ENCODE measurements at places on chromosomes 6 and 20.

- peak; percentile 81 for DNase-seq
Observed at GRCh38 chr6:170279977-170280688, 10.7 kb downstream of the DLL1 start.

DNA sequence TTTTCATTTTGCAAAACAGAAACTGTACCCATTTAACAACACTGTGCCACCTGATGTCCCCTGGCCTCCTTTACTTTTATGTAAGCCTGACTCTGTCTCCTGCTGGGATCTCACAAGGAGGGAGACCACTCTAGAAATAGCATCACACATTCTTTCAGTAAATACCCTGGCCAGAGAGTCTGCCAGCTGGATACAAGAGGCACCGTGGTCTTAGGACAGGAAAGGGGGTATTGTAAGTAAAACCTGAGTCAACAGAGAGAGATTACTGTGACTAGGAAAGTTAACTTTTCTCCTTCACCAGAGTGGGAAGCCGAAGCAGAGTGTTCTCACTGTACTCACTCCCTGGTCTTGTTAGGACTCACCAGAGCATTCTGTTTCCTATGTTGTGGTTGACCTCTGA, 27.8 kb downstream of the CMTR1 start:
- DNase-seq, result no peak

- DNase-seq, result no peak
Observed at GRCh38 chr6:167696296-167696695, 130.4 kb upstream of the AFDN start.

DNA sequence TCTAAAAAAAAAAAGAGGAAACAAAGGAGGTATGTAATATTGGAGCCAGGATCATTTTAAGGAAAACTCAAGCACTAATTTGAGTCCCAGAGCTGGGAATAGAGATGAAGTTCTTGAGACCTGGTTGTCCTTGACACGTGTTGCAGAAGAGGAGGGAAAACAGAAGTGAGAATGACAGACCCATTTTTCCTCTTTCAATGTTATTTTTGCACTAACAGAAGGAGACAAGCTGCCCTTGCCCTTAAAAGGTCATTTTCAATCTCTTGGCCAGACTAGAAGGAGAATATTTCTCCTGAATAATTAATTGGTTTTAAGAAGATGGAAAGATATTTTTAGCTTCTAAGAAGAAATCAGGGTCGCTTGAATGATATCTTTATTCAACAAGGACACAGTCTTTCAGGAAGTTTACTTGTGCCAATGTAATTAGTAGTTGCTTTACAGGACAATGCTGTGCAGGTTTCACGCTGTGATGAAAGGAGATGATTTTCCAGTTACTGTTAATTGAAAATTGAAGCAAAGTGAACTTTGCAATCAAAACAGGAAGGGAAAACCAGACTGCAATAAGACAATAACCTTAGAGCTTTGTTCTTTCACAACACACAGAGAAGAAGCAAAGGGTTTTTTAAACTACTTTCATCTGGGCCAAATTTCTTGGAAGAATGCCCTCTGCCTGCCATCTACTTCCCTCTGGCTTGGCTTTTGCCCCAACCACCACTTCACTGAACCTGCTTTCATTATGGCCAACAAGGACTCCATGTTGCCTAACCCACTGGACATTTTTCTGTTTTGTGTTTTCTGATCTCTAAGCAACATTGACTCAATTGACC, 107.8 kb upstream of the SHLD1 start:
- DNase-seq, result no peak

DNA sequence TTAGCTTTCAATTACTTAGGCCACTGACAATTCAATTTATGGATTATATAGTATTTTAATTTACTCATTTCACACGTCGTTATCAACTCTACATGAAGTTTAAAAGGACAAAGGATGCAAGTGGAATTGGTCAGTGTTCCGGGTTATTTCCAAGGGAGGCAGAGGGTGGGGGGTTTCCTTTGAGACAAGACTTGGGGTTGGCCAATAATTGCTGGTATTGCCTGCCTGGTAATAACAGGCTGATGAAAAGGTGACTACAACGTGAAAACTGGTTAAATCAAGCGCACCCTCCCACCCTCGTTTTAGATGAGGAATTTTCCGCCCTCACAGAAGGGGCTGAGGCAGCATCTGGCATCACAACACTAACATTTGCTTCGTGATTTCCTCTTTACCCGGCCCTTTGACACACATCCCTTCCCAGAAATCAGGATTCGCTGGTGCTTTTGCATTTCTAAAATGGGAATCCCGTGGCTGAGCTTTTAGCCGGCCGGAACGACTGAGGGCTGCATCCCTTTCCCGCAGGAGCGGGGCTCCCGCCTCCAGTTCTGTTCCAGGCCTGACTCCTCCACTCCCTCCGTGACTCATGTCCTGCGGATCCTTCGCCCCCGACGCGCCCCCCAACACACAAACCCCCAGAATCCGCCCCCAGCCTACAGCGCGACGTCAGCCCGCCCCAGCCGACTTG, 999 bp upstream of the PIM1 start:
- no peak for DNase-seq

DNA sequence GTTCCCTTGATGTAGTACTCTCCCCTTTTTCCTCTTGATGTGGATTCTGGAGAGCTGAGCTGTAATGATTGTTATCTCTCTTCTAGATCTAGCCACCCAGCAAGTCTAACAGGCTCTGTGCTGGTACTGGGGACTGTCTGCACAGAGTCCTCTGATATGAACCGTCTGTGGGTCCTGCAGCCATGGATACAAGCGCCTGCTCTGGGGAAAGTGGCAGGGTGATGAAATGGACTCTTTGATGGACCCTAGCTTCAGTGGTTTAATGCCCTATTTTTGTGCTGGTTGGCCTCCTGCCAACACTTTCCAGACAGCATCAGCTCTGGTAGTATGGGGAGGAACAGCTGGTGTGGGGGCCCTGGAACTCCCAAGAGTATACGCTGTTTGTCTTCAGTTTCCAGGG, 216.3 kb downstream of the ADGRG6 start:
- no peak for DNase-seq

GRCh38 chr20:50296450-50297375, 106.1 kb downstream of the CEBPB start:
- DNase-seq, result no peak

GRCh38 chr6:5744497-5744896, 262.2 kb downstream of the NRN1 start:
- no peak for DNase-seq

GRCh38 chr20:46179862-46180261, 61.7 kb downstream of the CD40 start:
- no peak for DNase-seq

GRCh38 chr6:73798592-73798991, 102.6 kb downstream of the CD109 start:
- DNase-seq, result peak; percentile 42

DNA sequence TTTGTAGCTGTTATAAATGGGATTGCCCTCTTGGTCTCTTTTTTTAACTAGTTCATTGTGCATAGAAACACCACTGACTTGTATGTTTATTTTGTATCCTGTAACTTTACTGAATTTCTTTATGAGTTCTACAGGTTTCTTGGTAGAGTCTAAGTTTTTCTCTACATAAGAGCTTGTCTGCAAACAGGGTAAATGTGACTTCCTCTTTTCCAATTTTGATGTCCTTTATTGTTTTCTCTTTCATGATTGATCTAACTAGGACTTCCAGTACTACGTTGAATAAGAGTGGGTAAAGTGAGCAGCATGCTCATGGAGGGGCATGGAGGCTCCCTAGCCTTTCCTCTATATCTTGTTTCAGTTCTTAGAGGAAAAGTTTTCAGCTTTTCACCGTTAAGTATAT, 3.0 kb upstream of the WFDC10A start:
- no peak for DNase-seq

DNA sequence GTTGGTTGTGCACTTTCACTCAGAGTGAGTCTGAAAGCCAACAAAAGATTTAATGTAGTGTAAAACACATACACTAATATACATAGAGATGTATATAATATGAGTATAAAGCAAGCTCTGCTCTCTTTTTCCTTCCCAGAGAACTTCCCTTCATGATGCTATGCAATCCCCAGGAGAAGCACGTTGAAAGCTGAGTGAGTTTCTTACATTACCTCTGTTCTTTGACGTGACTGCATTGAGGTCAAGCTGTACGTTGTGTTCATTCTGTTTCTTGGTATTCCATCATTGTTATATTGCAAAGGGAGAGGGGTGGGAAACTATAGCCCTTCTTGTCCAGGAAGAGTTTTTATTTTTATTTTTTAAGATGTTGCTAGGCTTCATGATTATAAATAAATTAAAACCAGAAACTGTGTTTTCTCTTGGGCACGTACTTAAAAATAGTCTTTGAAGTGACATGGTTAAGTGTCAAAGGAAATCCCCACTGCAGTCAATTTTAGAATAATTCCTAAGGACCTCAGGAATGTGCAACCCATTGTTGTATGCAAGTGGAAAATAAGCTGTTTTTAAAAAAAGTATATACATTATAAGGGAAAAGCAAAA, 651.0 kb downstream of the CD109 start:
- DNase-seq, result no peak

DNA sequence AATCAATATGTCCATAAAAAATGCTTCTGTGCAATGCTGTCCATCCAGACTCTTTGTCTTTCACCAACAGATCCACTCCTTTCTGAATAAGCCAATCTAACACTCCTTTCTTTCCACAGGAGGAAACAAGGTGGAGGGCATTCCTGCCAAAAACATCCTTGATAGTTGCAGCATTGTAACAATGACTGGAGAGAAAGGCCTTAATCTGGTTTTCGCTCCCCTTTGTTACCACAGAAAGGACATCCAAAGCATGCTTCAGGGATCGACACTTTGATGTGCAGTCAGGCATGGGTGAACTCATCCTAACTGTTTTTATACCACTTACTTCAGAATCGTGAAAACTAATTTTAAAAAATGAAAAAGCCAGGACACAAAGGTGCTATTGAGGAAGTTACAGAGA, 7.4 kb downstream of the IBTK start:
- DNase-seq, result no peak

GRCh38 chr6:81997090-81997926, 244.8 kb upstream of the TENT5A start:
- no peak for DNase-seq

DNA sequence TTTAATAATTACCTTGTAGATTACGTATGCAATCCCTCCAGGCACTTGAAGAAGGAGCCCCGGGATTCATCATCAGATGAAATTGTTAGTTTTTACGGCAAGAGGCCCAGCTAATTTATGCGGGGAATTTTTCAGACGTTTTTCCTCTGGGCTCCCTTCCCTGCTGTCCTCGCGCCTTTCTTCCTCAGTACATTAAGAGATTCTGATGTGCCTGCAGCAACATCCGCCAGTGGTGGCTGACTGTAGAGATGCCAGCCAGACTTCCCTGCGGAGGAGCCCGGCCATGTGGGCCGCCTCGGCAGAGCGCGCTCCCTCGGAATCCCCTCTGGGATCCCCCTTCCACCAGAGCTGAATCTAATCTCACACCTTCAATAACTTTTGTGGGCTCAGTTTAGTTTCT, 46.4 kb upstream of the POU3F2 start:
- DNase-seq, result no peak

GRCh38 chr20:35111141-35111888, 18.7 kb upstream of the TRPC4AP start:
- no peak for DNase-seq

DNA sequence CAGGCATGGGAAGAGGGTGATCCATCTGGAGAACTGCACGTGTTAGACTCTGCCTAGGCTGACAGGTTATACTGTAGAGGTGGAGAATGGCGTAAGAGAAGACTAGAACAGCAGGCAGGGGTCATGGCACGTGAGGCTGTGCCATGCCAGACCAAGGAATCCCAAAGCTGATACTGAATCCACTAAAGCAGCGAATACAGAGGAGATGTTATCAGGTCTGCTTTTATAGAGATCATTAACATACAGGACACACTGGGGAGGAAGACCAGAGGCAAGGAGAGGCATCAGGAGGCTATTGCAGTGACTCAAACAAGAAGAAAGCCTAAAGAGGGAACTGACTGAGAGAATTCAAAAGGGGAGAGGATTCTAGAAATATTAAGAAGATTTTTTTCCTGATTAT, 12.9 kb downstream of the PHACTR1 start:
- DNase-seq, result no peak

- DNase-seq, result no peak
Observed at GRCh38 chr20:54126806-54127655, 46.8 kb downstream of the CYP24A1 start.

- no peak for DNase-seq
Observed at GRCh38 chr6:42819803-42820511, 38.1 kb downstream of the BICRAL start.

- peak; percentile 68 for DNase-seq
Observed at GRCh38 chr6:34638834-34639736, 57.5 kb downstream of the ILRUN start.

DNA sequence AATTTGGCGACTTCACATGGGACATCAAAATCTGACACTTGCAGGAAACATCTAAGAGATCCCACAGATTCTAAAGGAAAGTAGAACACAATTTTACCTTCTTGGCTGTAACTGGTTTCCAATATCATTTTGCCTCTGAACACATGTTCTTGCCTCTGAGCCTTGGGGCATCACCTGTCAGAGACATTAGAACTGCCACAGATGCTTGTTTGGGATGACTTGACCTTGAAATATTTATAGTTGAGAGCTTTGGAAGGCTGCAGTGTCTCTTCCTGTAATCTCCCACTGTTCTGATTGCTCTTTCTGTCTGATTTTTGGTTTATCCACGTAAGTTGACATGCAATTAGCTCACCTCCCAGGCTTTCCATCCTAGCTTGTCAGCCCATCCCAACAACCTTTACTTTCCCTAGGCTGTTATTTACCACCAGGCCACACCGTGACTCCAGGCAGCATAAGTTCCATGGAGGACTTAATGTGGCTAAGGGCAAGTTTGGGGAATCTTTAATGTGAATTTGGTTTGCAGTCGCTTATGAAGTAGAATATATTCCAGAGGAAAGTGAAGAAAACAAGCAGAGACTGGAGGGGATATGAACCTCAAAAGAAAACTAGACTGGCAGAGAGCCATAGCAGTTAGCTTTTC, 256.5 kb upstream of the RIN2 start:
- no peak for DNase-seq

GRCh38 chr6:37732688-37733087, 35.0 kb upstream of the MDGA1 start:
- no peak for DNase-seq

- no peak for DNase-seq
Observed at GRCh38 chr6:27897580-27898206, 14.5 kb downstream of the OR2B2 start.

DNA sequence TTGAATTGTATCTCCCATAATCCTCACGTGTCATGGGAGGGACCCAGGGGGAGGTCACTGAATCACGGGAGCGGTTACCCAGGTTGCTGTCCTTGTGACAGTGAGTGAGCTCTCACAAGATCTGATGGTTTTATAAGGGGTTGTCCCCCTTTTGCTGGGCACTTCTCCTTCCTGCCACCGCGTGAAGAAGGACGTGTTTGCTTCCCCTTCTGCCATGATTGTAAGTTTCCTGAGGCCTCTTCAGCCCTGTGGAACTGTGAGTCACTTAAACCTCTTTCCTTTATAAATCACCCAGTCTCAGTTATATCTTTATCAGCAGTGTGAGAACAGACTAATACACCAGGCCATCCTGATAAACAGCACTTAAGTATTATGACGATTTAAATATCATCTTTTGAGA, 9.0 kb upstream of the MRGBP start:
- no peak for DNase-seq

Measured in GM06990 (cell line).